Cardiac muscle cell (in vitro differentiated cells and primary cell): ENCODE measurements at places on chromosomes 7 and 10. TPM values are rescaled to one million over a fixed set of nuclear protein-coding genes. Genes with fewer than 3 reads are reported as not detected.

GRCh38 chr10:132477398-132478340 lies 59.9 kb upstream of the INPP5A start:
- DNase-seq, result no peak

- DNase-seq, result no peak
Measured at GRCh38 chr10:90087197-90088023, 386.0 kb downstream of the KIF20B start.

- no peak for DNase-seq
Measured at GRCh38 chr7:52525772-52526341, 509.6 kb upstream of the POM121L12 start.

- no peak for DNase-seq
Measured at GRCh38 chr7:45211066-45211465, 53.5 kb downstream of the RAMP3 start.

- DNase-seq, result no peak
Measured at GRCh38 chr7:129926618-129927017, 26.1 kb downstream of the UBE2H start.

GRCh38 chr7:7479275-7479805 lies 56.3 kb downstream of the COL28A1 start:
- DNase-seq, result no peak

DNA sequence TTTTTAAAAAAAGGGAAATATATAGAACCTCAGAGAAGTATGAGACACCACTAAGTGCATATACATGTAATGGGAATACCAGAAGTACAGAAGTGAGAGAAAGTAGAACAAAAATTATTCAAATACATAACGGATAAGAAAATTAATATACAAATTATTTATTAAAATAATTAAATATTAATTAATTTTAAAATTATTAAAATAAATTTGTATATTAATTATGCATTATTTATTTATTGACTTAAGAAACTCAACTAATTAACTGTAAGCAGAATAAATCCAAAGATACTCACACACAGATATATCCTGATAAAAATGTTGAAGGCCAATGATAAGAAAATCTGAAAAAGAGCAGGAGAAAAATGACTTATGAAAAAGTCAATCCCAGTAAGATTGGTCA lies 1333.5 kb upstream of the CELF2 start:
- no peak for DNase-seq

Gene GRM3
- total RNA-seq, result not detected in 2 replicates

Gene ZDHHC6
- 12.1 and 21.0 TPM in 2 replicates for total RNA-seq

Gene RPEL1
- not detected in 2 replicates for total RNA-seq

GRCh38 chr10:16853201-16853600 lies 36.0 kb upstream of the RSU1 start:
- DNase-seq, result peak; percentile 47

DNA sequence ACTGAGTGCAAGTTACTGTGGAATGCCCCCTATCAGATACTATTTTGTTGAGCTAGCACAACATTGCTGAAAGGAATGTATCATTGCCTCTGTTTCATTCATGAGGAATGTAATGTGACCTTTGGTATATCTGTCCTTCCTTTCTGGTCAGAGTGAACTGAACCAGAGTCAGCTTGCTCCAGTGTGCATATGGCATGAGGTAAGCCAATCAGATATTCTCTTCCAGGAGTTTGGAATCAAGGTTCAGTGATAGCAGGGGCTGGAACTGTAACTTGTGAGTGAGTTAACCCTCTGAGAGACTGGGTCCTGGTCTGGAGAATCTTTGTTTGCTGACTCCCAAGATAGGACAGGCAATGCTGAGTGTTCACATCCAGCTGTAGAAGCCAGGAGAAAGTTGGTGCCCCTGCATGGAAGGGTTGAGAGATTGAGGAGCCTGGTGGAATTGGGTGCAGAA lies 45.3 kb upstream of the OSBPL3 start:
- DNase-seq, result peak; percentile 88

Gene HOXA4
- 0.14 TPM in 1 of 2 replicates, not detected in the other for total RNA-seq

- DNase-seq, result no peak
Measured at GRCh38 chr7:158164101-158165095, 423.2 kb downstream of the PTPRN2 start.

Gene TAS2R39
- not detected in 2 replicates for total RNA-seq
